Activated CD4-positive, CD25-positive, alpha-beta regulatory T cell treated with anti-CD3 and anti-CD28 coated beads, Interleukin-2, amount 50 U/mL, for 72 hours (primary cell): ENCODE measurements at places on chromosomes 13 and 19.

DNA sequence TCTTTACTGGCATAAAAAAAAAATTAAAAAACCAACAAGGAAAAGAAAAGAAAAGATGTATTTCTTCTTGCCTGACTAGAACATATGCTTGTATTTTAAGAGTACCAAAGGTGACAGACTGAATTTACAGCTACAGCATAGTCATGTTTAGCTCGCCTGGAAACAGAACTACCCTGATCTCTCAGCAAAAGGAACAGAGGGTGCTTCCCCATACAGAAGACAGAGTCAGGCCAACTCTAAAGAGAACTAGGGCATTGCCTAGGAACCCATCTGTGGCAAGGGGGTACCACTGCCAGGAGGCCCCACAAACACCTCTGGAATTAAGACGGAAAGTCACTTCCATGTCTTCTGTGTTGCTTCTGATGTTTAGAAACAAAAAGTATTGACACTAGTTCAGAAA, 252.1 kb upstream of the STARD13 start:
- no peak for DNase-seq

GRCh38 chr13:43784496-43784895, 2.3 kb downstream of the ENOX1 start:
- no peak for DNase-seq

DNA sequence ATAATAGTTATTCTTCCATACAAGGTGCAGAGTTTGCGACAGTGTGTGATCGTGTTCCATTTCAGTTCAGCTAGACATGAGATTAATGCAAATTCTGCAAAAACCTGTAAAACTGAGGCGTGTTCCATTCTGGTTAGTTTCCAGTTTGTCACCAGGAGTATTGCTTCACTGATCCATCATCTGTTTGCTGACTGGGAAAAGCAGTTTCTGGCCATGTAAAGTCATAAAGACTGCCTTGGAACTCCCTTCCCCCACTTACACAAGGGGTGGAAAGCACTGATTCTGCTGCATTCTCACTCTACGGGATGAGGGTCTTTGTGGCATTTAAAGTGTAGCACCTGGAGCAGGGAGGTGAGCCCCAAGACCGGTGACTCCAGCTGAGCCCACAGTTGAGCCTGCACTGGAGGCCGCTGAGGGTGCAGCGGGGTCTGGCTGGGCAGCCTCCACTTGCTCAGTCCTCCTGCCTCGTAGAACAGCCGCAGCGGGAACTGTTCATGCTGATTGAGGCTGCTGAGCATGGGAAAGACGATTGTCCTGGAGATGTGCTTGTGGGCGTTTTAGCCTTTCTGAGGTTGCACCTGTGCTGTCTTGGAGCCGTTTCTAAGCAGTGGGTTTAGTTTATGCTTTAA, 2.0 kb downstream of the ZNF57 start:
- DNase-seq = no peak

DNA sequence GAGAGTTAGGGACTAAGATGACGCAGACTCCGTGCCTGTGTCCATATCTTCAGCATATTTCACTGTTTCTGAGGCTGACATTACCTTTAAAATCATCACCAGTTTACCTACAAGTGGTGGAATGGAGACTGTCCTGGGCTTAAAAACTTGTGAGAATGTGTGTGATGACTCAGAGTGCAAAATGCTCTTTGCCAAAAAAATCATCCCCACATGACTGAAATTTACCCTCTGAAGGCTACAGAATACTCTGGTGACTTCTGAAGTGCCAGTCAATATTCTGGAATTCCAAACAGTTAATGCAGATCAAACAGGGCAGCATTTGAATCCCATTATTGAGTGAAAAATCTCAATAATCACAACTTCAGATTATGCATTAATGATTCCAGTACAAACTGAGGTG, 901.4 kb downstream of the EFNB2 start:
- DNase-seq = no peak

DNA sequence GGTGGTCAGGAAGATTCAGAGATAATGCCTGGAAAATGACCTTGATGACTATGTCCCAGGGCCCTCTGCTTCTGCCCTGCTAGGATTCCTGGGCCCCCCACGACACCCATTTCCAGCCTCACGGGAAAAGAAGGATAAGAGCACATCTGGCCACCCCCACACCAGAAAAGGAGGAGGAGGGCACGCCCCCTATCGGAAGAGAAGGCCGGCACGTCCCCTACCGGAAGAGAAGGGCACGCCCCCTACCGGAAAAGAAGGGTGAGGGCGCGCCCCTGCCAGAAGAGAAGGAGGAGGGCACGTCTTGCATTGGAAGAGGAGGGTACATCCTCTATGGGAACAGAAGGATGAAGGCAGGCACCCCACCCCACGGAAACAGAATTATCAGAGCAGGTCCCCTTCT, 84.3 kb downstream of the IER2 start:
- peak; percentile 66 for DNase-seq

GRCh38 chr13:49357694-49358093, 86.2 kb downstream of the CAB39L start:
- no peak for DNase-seq

GRCh38 chr13:40613192-40613818, 53.1 kb downstream of the FOXO1 start:
- DNase-seq = no peak

DNA sequence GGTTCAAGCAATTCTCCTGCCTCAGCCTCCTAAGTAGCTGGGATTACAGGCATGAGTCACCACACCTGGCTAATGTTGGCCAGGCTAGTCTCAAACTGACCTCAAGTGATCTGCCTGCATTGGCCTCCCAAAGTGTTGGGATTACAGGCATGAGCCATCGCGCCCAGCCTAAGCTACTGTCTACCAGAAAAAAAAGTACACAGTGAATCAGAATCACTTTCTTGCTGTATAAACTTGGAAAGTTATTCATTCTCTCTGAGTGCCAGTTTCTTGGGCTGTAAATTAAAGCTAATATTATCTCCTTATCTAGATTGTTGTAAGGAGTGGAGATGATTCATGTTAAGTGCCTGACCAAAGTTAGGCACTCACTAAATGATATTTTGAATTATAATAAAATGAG, 242.8 kb downstream of the ENOX1 start:
- no peak for DNase-seq

DNA sequence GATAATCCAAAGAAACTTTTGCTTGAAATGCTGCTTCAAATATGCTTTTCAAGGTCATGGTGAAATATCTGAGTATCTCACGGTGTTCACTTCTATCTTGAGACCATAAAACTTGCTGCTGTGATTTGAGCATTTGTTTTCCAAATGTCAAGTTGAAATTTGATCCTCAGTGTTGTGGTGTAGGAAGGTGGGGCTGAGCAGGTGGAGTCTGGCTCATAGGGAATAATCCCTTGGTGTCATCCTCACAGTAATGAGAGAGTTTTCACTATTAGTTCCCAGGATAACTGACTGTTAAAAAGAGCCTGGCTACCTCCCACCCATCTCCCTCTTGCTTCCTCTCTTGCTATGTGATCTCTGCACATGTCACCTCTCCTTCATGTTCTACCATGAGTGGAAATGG, 858.0 kb upstream of the SLITRK5 start:
- DNase-seq = no peak

GRCh38 chr13:23724196-23724970, 154.2 kb downstream of the TNFRSF19 start:
- no peak for DNase-seq

DNA sequence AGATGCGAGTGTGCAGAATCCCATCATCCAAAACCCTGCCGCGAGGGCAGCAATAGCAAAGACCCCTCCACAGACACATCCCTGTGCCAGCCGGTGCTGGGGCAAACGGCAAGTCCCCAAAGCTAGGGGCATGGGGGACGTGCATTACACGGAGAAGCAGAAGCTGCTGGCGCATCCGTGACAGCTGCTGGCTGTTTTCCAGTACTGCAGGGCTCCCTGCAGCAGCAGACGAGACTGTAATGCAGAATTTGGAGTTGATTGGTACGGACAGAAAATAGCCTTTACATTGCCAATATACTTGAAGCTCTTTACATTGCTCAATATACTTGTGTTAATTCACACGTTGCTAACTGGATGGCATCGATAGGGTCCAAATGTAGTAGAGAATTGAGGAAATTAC, 77.2 kb upstream of the TMTC4 start:
- no peak for DNase-seq

DNA sequence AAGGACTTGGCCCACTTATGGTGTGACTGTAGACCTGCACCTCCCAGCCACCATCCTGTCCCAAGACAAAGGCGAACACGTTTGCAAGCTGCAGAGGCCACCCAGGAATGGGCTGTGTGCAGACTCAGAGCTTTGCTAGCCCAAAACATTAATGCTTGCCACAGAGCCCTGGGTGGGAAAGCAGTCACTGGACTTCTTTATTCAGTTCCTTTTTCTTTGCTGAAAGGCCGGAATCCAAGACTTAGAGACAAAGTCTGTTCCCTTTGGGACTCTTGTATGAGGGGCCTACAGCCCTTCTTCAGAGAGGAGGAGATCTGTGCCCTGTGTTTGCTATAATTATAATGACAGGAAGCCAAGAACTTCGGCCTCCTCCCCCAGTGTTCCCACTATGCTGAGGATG, 167.8 kb downstream of the DLEU7 start:
- no peak for DNase-seq

GRCh38 chr19:19654441-19654840, 9.0 kb downstream of the ATP13A1 start:
- DNase-seq = no peak

GRCh38 chr13:66225072-66225471, 1005.1 kb downstream of the PCDH9 start:
- no peak for DNase-seq

DNA sequence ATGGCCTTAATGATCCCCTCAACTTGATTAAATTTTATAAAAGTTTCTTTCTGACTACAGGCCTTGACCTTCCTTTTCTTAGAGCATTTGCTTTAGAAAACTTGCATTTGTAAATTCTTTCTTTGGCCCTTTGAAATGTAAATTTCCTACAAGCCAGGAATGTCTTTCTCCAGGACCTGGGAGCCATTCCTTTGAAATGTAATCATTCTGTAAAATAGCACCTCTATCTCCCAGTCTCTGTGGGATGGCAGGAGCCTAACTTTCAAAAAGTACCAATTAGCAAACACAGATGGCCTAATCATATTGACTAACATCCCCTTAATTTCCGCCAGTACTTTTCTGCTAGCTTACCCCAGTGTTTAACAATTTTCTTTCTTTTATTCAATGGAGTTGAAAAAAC, 1394.2 kb upstream of the ATXN8OS start:
- no peak for DNase-seq

GRCh38 chr13:77653301-77653700, 44.2 kb upstream of the SLAIN1 start:
- DNase-seq = no peak

- DNase-seq = no peak
Measured at GRCh38 chr19:4547303-4548237, 7.7 kb upstream of the LRG1 start.
